Progenitor cell of endocrine pancreas (in vitro differentiated cells): ENCODE measurements at places on chromosomes 6 and 20.

DNA sequence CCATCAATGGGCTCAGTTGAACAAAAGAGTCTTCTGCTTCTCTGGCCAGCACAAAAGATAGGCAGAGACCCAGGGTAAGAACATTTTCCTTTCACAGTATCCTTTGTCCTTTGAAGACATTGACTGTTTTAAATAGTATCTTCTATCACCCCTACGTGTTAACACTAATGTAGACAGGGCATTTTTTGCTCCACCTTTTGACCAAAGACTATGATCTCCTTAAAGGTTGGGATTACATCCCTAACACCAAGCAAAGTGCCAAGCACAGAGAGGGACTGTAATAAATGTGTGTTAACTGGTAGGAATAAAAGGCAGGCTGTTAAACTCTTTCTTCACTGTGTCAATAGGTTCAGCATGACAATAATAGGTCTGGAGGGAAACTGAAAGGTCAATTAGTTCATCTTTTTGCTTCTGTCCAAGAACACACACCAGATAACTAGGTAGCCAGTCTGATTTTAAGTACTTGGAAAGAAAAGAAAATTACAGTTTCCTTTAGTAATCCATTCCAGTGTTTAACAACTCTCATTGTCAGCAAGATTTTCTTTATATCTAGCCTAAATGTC is 63.6 kb upstream of the NOX3 start:
- DNase-seq: no peak

GRCh38 chr6:45946887-45947286 is 68.8 kb downstream of the CLIC5 start:
- no peak for DNase-seq

GRCh38 chr6:126127659-126128058 is 141.3 kb downstream of the TRMT11 start:
- DNase-seq: no peak

- no peak for DNase-seq
Measured at GRCh38 chr20:22241609-22242008, 342.8 kb downstream of the FOXA2 start.

- no peak for DNase-seq
Measured at GRCh38 chr20:63696628-63697356, at the start of gene TNFRSF6B. Gene TNFRSF6B, plus strand, starts transcription at chr20:63696652. Its CDS starts 116 bp downstream, at chr20:63696768.

DNA sequence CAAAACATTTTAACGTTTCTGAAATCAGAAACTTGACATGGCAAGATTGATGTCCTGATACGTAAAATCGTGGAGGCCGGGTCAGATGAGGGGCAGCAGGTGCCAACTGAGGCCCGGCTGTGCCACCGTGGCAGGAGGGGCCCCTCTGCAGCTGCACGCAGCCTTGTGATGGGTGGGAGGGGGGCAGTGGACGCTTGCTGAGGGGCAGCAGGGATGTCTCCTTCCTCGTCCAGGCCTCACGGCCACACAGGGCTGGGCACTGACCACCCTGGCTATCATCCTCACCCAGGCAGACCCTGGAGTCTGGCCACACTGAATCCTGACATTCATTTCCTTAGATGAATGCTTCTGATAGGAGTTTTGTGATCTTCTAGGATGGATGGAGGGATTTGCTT is 114.7 kb downstream of the ERMARD start:
- no peak for DNase-seq

DNA sequence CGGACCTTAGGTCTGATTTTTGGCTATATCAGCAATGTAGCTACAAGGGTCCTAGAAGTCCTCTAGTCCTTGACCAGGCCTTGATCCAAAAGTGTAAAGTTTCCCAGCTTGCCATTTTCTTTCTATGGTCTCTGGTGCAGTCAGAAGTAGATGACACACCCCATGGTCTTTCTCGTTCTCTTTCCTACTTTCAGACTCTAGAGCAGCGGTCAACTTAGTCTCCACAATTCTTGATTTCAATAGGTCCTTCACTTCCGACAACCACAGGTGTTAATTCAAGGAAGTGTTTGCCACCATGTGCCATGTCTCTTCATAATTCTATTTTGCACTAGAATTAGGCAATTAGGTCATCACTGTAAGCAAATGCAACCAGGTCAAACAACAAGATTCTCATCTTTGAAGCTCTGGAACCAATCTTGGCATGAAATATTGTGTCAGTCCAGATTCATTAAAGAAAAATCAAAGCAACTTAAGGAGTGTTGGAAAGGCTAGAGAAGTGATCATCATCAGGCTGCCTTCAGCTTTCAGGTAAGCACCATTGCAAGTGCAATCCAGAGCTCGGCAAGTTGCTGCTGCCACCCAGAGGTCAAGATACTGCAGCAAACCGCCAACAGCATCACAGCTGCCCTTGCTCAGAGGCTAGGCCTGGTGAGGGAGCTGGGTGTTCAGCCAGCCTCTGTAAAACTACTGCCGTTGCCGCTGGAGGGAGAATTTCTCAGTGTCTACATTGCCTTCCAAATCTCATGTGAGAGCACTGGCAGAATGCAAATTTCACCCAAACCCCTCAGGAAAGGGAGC is 5.6 kb upstream of the SYNE1 start:
- peak; percentile 31 for DNase-seq

GRCh38 chr6:170137176-170137891 is 153.5 kb downstream of the DLL1 start:
- DNase-seq: no peak

DNA sequence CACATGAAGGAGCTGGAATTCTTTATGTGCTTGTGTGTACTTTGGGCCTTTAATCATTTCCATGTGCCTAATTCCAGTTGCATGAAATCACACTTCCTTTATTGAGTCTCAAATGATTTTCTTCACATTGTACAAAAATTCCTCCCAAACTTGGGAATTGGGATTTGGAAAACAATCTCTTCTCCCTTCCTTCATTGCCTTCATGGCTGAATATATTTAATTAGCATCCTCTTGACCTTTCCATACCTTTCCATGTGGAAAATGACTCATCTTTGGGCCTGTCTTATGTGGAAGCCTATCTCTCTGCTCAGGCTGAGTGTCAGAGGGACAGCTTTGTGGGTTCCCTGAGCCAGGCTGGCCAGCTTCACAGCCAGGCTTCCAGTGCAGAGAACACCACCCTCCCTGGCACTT is 33.0 kb upstream of the CDH4 start:
- DNase-seq: no peak

DNA sequence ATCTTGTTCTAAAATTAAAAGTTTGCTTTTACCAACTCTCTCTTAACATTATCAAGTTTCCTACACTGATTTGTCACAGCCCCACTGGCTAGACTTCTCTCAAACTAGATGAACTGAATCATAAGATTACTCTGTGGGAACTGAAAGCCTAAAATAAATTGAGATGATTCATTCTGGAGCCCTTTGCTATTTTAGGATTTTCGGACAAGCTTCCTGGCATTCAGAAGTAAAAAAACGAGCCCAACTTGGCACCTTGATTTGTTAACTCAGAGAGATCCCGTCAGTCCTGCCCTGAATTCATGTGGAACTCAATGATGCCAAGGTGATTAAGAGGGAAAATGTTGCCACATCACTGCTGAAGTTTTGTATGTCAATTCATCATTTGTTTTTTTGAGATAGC is 122.0 kb upstream of the NRSN1 start:
- no peak for DNase-seq

- no peak for DNase-seq
Measured at GRCh38 chr6:8658416-8658815, 223.1 kb upstream of the SLC35B3 start.

- DNase-seq: no peak
Measured at GRCh38 chr6:141415896-141416295, 716.8 kb upstream of the GJE1 start.

DNA sequence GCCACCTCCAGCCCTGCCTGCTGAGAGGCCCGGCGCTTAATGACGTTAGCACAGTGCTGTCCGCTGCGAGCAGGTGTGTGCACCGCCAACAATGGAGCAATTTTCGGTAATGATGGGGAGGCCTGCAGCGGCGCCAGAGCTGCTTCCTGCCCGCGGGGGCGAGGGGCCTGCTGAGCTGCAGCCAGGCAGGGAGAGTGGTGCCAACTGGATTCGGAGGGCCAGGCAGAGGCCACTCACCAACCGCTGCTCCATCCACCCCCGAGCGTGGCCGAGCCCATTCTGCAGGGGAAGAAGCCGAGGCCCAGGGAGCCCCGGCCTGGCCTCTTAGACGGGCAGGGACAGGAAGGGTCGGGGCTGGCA is 9.6 kb downstream of the HRH3 start:
- no peak for DNase-seq

DNA sequence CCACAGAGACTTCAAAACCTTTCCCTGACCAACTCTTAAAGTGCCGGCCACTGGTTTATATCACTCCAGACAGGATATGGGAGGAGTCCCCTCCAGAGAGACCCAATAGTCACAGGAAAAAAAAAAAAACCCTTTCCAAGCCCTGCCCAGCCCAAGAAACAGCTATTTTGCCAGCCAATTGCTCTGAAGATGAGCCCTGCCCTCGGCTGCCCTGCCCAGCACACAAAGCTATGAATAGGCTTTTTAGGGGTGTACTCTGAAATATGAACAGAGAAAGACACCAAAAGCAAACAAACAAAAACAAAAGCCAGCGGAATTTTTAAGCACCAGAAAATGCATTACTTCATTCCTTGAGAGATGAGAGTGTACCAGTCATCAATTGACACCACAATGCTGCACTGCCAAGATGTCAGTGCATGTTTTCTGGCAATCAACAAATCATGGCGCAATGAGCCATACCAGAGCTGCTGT is 275.1 kb downstream of the C6orf118 start:
- no peak for DNase-seq

GRCh38 chr6:134574491-134574890 is 256.6 kb upstream of the SGK1 start:
- DNase-seq: no peak

GRCh38 chr6:43243664-43244321 is 512 bp downstream of the TTBK1 start:
- no peak for DNase-seq

DNA sequence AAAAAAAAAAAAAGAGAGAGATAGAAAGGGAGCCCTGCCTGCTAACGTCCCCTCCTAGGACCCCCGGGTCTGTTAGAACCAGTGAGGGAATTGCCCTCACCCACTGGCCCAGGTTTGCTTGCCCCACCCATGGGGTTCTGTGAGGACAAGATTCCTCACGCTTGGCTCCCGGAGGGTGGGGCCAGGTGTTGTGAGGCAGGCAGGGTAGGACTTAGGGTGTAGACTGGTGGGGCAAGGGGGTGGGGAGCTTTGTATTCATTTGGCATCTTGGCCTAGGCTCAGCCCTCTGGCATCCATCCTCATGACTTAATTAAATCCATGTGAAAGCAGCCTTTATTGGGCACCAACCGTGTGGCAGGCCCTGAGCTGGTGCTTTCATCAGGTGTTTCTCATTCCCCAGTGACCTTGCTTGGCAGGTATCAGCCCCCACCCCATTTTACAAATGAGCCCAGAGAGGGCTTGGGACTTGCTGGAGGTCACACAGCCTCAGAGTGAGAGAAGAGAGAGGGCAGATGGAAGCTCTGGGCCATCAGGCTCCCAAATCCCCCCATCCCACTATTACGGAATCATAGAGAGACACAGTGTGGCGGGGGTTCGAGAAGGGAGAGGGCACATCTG is 19.0 kb downstream of the RAB44 start:
- no peak for DNase-seq

DNA sequence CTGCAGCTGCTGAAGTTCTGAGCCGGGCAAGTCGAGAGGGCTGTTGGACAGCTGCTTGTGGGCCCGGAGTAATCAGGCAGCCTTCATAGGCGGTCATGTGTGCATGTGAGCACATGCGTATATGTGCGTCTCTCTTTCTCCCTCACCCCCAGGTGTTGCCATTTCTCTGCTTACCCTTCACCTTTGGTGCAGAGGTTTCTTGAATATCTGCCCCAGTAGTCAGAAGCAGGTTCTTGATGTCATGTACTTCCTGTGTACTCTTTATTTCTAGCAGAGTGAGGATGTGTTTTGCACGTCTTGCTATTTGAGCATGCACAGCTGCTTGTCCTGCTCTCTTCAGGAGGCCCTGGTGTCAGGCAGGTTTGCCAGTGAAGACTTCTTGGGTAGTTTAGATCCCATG is 21.2 kb upstream of the MAPK13 start:
- DNase-seq: no peak

DNA sequence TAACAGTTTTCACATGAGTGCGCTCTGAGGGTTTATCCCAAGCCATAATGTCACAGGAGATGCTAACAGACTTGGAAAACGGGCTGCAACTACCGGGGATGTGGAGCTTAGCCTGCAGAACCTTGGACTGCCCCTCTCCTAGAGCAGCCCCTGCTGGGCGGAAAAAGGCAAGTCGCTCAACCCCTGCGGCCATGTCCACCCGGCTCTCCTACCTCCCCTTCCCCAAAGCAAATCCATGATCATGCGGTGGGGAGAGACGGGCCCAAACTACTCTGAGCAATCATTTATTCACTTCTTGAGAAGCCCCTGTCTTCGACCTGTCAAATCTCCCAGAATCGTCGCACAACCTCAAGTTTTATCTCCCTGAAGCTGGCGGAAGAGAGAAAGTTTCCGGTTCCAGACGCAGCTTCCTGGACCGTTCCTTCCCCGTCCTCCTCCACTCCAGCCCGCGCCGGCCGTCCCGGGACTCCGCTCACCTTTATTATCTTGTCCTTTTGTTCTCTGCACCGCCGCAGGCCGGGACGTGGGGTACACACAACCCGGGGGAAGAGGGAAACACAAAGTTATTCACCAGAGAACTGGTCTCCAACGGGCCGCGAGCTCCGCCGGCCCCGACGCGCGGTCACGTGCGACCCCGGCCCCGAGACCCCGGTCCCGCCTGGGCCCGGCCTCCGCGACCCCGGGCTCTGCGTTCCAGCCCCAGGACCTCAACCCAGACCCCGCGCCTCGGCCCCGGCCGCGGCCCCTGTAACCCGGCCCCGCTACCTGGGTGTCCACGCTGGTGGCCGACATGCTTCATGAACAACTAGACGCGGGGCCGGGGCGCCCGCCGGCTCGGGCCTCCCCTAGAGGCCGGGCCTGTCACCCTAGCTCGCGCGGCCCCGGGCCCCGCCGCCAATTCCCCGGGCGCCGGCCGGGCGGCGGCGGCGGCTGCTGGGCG is 560 bp downstream of the YTHDF1 start:
- peak; percentile 27 for DNase-seq

DNA sequence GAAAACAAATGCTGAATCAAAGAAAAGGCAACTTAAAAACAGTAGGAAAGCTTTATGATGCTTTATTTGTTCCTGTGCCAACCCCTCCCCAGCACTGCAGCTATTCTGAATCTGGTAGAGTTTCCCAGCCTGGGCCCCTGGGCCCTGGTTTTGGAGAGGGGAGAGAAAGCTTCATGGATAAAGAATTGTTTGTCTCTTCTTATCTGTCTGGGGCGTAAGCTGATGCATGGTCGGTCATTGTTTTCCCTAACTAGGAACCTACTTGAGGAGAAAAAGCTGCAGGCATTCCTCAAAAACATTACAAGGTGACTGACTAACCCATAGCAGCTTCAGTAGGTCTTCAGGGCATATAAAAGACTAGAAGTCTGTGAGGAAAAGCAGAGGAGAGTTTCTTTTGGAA is 758.1 kb upstream of the EPHA7 start:
- DNase-seq: no peak

- no peak for DNase-seq
Measured at GRCh38 chr20:12207875-12208274, 290.2 kb downstream of the BTBD3 start.

- no peak for DNase-seq
Measured at GRCh38 chr6:116096979-116097816, 3.5 kb upstream of the NT5DC1 start.
